ENCODE measurements at places on chromosomes 2 and 18.

GRCh38 chr2:149075105-149075504 lies 36.6 kb downstream of the LYPD6B start:
- DNase-seq, result no peak

DNA sequence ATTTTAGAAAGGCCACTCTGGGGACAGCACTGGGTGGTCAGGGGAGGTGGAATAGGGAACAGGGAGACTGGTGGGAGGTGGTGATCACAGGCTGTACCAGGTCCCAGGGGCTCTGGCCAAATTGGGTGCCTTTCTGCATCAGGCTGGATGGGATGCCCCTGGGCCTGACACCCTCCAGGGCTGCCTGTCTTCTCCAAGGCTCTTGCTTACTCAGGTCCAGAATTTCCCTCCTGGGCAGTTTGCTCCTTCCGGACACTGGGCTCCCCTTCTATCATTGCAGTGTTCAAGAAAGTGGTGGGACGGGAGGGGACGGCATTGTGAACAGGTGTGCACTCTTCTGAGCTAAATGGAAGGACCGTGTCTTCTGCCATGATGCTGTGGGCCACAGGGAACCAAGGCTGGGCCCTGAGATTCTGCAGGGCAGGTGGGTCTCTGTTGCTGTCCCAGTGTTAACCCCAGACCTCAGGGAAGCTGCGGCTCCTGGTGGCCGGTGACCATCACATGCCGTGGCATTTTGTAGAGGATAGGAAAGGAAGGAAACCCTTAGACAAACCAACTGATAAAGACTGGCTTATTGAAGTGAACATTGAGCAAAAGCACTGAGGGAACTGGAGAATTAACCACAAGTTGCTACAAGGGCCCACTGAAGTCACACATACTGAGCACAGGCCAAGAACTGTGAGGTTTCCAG lies 93.7 kb upstream of the HS6ST1 start:
- no peak for DNase-seq

DNA sequence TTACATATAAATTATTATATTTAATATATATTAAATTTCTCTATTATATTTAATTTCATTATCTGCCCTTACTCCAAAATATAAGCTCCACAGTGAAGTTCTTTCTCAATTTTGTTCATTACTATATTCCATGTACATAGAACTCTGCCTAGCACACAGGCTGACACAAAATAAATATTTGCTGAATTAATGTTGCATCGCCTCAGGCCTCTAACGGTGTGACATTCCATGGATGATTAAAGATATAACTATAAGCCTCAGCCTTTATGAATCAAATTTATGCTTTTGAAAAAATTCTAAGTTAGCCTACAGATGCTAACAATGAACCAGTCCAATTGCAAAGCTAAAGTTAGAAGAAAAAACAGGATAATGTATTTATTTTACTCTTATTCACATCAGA lies 1337.2 kb upstream of the NRXN1 start:
- DNase-seq, result no peak

GRCh38 chr18:65425366-65425765 lies 325.4 kb upstream of the CDH7 start:
- DNase-seq, result no peak

DNA sequence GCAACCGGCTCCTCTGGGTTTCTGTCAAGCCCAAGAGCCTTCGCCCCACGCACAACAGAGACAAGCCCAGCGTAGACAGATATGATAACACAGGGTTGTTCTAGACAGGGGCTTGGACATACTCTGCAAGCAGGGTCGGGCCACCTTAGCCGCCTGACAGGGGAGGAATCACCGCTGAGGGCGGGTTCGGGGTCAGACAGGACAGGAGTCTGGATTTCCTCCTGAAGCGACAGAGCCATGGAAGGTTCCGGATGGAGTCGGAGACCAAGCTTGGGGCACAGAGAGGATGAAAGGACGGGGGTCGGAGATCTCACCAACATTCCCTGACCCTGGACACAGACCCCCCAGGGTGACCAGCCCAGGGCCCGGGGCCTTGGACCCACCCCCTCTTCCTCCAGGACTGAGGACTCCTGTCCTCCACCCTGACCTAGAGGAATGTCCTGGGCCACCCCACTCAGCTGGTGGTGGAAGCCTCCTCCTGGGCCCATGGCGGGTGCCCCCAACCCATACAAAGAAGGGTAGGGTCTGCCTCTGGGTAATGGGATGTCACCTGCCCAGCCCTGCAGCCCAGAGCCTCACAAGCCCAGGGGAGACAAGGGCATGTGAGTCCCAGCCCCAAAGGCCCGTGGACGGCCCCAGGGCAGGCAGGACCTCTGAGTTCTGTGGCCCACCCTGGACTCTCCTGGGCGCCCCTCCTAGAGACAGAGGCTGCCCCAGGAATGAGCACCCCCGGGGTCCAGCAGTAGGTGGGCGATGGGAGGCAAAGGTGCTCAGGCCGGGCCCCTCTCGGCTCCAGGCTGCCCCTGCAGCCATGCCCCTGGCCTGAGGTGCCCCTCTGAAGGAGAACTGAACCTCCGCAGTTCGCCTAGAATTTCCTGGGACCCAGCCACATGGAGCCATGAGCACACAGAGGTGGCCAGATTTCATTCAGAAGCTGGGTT lies 44.1 kb upstream of the GPC1 start:
- DNase-seq, result no peak

- DNase-seq, result no peak
These were observed 48.9 kb downstream of the ARL4C start for GRCh38 chr2:234447963-234448362.

GRCh38 chr2:146642066-146642465 lies 1202.8 kb upstream of the ACVR2A start:
- no peak for DNase-seq

- DNase-seq, result no peak
These were observed 6.9 kb downstream of the ACYP2 start for GRCh38 chr2:54122171-54122935.

DNA sequence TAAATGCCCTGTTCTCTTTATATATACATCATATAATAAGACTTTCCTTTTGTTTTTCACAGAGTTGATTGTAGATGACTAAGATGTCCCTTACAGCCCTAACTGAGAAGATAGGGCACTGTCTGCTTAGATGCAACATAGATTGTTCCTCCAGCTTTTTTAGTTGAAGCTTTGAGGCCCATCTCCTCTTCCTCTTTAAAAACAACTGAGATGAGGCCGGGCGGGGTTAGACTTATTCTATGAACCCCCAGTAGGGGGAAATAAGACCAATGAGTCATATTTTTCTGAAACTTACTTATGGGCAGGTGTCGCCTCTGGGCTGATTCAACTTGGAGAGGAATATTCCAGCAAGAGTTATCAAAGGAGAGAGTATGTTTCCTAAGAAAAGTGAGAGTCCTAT lies 84.6 kb downstream of the FBXO15 start:
- peak; percentile 44 for DNase-seq

DNA sequence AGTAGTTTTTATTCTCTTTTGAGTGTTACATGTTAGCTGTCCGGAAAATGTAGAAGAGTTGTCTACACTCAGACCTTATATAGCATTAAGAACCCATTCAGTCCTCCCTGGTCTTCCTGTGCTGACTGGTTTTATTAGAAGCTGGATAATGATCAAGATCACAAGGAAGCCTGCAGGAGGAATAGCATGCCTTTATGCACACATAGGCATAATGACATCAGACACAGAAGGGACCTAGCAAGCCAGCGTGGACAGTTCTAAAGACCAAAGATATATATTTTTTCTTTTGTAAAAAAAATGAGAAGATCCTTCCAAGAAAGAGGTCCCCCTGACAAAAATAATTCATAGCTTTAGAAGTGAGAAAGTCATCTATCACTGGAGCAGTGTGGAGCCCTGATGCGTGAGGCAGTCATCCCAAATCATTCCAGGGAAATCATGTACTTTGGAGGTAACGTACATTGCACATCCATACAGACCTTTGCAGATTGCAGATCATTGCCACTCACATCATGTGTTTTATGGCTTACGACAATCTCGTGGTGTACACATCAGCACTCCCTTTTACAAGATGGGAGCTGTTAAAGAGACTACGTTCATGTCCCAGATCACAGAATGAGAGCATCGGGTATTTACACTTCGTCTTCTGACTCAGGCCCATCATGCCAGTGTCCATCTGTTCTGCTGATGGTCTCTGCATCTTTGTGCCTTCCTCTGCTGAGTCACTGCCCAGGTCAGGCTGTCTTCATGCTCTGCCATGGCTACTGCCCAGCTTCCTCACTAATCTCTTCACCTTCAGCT lies 334.0 kb downstream of the SOCS6 start:
- DNase-seq, result no peak

- DNase-seq, result peak; percentile 36
These were observed at the start of gene CYRIA for GRCh38 chr2:16665748-16666448. Gene CYRIA, minus strand, starts transcription at chr2:16665834. Its CDS starts 77,715 bp downstream, at chr2:16588119.

- no peak for DNase-seq
These were observed 112.6 kb downstream of the EHBP1 start for GRCh38 chr2:62817995-62818713.

DNA sequence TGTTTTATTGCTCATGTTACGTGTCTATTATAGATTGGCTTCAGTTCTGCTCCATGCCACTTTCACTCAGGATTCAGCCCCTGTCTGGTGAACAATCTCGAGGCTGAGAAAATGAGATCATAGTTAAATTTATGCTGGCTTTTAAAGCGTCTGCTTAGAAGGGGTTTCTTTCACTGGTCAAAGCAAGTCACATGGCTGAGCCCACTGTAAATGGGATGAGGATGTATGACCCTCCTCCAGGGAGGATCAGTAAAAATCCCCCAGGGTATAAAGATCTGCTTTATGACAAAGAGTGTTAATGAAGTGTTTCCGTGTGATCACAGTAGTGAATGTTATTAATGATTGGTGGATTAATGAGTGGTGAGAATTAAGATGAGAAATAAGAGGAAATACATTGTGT lies 6.2 kb upstream of the PLCL1 start:
- no peak for DNase-seq

DNA sequence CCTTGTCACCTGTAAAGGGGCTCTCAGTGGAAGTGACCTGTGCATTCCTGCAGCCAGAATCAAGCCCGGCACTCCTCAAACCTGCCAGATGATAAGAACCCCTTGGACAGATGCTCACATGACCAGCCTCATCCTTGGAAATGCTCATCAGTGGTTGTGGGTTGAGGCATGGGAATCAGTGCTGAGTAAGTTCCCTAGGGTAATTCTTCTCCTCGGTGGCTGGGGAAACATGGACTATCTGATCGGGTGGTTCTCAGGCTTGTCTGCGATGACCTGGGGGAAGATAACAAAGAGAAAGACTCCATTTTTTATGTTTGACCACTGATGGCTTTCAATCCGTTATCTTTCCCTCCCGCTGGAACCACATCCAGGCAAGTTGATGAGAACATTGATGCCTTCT lies 84.0 kb downstream of the SPP2 start:
- DNase-seq, result no peak

DNA sequence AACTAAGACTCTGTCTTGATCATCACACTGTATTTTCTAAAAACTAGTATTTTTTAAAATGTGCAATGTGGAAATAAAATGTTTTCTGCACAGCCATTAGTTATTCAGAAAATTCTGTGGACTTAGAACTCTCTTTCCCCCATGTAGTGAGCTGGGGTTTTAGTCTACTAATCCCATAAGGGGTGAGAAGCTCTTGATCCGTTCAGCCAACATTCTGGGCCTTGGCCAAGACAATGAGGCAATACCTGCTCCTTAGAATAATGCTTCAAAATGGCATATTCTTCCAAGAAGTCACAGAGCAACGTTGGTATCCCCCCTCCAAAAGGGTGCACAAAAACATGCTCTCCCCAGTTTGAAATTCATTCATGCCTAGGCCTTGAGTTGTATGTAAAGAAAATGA lies 4.0 kb downstream of the REEP1 start:
- DNase-seq, result no peak

GRCh38 chr2:96245609-96246390 lies 20.0 kb downstream of the TMEM127 start:
- DNase-seq, result no peak

DNA sequence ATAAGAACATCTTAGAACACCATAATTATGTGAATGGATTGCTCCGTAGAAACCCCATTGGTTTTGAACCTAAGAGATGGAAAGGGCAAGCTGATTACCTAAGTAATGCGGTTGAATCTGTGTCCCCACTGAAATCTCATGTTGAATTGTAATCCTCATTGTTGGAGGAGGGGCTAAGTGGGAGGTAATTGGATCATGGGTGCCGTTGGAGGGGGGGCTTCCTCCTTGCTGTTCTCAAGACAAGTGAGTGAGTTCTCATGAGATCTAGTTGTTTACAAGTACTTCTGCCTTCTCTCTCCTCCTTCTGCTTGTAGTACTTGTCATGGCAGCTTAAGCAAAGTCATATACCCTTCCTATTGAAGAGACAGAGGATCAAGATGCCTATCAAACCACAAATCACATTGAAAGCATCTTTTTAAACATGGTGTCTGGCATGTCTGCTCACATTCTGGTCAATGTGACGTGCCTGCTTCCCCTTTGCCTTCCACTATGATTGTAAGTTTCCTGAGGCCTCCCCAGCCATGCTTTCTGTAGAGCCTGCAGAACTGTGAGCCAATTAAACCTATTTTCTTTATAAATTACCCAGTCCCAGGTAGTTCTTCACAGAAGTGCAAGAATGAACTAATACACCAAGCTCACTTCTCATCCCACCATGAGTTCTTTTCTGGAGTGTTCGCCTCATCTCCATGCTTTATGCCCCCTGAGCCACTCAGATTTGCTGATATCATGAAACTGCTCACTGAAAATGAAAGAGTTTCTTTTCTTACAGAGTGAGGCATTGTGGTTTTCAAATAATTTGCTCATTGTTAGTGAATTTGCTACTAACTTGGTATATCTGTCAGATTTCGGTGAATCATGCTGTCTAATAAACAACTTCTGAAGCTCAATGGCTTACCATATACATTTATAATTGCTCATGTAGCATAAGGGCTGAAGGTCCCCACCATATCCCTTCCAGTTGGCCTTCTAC lies 23.6 kb downstream of the KCNE4 start:
- no peak for DNase-seq

- no peak for DNase-seq
These were observed 130.3 kb downstream of the ADCYAP1 start for GRCh38 chr18:1034971-1035370.

GRCh38 chr2:62688771-62689170 lies 16.7 kb upstream of the EHBP1 start:
- DNase-seq, result no peak

DNA sequence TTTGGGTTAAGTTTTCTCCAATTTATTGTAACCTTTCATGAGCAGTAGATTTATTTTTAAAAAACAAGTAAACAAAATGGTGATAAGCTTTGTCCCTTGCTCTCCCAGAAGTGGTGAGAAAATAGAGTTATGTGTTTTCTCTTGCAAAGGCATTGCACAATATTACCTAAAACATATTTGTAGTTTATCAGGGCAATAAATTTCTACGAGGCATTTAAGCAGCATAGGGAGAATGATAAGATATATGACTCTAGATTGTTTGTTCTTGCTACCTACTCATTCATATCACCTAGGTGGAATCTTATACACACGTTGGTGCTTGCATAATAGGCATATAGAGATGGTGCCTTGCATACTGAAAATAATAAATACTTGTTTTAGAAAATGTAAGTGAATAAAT lies 201.7 kb downstream of the MYO1B start:
- no peak for DNase-seq
